ENCODE measurements at places on chromosomes 2 and 18.

GRCh38 chr18:68484241-68484640 lies 230.7 kb downstream of the TMX3 start:
- no peak for DNase-seq

DNA sequence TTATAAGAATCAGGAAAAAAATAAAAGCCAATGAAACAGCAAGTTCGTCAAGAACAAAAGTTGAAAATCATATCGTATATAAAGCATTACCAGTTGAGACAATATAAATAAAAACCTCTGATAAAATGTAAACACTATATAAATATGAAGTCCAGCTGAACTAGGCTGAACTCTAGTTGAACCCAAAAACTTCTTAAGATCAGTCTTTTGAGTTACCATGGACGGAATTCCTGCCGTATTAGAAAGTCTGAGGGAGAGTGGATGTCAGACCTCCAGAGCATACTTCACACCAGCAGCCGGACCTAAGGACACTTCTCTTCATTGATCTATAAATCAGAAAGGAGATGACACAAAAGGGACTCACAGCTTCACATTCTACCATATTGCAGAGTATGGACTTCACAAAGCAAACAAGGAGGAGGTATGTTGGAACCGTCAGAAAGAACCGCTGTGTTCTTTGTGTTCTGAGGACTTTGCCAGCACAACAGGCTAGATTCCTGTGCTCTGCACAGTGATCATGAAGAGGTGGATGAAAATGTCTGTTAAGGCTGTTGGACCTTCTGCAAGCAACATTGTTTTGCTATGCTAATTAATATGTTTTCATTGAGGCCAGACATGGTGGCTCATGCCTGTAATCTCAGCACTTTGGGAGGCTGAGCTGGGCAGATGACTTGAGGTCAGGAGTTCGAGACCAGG lies 67.2 kb upstream of the SP5 start:
- no peak for DNase-seq

GRCh38 chr2:60318544-60318943 lies 234.9 kb downstream of the BCL11A start:
- DNase-seq: no peak

DNA sequence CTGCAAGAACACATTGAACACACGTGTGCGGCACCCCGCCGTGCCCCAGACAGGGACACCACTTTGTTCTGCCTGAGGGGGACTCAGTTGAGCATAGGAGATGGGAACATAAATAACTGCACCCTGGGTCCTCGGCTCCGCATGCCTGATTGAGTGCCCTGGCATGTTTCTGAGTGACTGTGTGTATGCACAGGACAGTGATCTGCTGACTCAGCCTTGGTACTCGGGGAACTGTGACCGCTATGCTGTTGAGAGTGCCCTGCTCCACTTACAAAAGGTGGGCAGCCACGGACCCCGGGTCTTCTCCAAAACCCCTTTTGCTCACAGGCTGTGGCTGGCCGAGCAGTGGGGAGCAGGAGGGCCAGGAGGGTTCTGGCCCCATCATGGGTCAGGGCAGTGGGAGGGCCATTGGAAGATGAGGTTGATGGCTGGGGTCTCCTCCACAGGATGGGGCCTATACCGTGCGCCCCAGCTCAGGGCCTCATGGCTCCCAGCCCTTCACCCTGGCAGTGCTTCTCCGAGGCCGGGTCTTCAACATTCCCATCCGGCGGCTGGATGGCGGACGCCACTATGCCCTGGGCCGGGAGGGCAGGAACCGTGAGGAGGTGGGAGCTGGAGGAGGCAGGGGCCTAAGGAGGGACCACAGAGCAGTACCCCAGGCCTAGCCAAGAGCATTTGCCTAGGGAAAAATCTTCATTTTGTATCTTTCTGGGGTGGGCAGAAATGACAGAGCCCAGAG lies 16.9 kb downstream of the SH2D6 start:
- no peak for DNase-seq

DNA sequence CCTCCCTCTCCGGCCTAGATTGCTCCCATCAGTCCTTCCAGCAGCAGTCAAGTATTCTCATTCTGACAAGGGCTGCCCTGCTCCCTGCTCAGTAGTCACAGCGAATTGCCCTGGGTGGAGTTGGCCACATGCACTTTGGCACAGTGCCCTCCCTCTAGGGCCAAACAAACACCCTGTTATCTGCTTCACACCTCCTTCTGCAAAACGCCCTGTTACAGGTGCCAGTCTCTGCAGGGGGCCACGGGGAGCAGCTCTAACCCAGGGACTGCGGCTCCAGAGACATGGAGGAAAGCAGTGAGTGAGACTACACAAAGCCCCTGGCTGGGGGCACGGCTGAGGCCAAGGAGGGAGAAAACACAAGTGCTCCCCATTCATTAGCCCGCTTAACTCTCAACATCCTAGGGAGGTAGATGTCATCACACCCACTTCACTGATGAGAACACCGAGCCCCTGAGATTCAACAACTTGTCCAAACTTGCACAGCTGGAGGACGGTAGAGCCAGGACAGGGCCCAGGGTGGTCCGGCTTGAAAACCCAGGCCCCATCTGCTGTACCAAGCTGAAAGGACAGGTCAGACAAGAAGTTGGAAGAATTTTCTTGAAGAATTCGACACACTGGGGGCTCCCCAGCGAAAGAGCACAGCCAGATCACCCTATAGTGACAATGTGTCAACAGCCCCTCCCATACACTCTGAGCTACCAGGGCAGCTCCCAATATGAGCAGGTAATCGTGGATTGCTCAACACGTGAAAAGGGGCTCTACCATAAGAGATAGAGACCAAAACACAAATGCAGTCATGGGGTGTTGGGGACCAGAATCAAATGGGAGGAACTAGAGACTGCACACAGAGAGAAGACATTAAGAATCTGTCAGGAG lies 8.7 kb upstream of the TFCP2L1 start:
- DNase-seq: no peak

DNA sequence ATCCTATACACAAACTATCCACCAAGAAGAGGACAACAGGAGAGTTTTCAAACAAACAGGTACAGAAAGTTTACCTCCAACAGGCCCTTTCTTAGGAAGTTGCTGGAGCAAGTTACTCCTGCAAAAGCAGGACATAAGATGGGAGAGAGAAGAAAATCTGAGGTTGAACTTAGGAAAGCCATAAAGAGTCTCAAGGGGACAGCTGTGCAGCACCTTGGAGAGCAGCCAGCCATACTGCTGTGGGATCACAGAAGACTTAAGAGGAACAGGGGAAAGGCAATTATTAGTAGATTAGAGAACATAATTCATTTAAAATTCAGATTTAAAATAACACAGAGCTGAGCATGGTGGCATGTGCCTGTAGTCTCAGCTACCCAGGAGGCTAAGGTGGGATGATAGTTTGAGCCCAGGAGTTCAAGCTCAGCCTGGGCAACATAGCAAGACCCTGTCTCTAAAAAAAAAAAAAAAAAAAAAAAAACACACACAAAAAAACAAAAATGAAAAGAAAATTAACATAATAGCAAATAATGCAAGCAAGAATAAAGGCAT lies 148.1 kb upstream of the SIX3 start:
- no peak for DNase-seq

GRCh38 chr2:120699292-120699691 lies 36.4 kb upstream of the GLI2 start:
- no peak for DNase-seq

DNA sequence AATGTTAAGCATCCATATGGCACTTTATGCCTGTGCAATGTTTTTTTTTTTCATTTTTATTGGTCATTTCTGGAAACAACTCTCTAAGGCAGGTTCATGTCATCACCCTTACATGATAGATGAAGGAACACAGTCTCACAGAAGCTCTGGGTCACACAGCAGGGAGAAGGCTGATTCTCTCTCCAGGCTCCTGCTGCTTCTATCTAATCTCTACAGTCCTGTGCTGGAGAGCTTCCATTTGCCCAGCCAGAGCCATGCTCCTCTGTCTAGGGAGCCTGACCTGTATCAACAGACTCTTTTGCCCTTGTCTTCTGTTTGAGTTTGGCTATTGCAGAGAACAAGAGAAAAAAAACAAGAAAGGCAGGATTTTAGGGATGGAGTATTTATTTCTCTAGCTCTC lies 584.8 kb downstream of the MBD2 start:
- DNase-seq: no peak

DNA sequence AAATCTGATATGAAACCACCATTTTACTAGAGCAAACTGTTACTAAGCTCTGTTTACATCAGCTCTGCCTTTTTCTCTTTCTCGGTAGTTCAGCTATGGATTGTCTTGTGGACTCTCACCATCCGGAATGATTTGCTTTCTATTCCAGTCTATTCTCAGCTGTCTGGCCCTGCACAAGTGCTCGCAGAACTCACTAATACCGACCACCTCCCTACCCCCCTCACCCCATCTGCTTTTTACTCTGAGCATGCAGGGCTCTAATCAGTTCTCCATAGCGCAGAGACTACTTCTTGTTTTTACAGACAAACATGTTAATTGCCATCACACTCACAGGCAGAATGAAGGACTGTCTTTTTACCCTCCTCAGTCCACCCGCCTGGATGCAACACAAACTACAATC lies 180.7 kb upstream of the POU3F3 start:
- DNase-seq: no peak

- DNase-seq: no peak
Observed at GRCh38 chr2:199933466-199933865, 21.8 kb downstream of the TYW5 start.

DNA sequence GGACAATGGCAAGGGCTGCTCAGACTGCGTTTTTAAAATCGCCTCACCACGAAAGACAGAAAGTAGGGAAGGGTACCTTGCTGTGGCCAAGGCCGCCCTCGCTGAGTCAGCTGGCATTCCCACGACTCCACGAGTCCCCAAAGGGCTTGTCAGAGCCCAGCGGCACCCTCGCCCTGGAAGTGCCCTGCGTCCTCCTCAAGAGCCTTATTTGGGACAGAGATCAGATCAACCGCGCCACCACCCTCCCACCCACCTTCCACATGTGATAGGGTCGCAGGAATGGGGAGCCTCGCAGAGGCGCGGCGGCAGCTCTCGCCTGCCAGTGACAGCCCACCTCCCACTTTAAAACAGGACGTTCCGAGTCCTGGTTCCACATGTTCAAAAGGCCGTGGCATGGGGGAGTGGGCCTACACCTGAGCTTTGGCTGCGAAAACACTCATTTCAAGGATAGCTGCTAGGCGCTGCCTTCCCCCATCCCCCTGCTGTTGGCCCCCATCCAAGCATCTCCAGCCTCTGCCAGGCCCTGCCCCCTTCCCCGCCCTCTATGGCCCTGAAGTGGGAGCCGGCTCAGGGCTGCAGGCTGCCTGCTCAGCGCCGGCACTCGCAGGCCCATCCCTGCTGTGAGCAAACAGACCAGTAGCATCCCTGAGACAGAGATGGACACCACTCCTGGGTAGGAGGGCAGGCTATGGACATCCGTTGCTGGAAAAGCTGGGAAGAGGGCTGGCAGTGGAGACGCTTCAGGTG lies 38.1 kb upstream of the ARHGEF4 start:
- DNase-seq: no peak
